Esophagus squamous epithelium (tissue), 5 donors: ENCODE measurements at places on chromosomes 4 and X.

- DNase-seq: no peak
Measured at GRCh38 chr4:149738156-149738555, 77.5 kb downstream of the IQCM start.

GRCh38 chr4:5082376-5082775 is 31.1 kb downstream of the STK32B start:
- DNase-seq: no peak

DNA sequence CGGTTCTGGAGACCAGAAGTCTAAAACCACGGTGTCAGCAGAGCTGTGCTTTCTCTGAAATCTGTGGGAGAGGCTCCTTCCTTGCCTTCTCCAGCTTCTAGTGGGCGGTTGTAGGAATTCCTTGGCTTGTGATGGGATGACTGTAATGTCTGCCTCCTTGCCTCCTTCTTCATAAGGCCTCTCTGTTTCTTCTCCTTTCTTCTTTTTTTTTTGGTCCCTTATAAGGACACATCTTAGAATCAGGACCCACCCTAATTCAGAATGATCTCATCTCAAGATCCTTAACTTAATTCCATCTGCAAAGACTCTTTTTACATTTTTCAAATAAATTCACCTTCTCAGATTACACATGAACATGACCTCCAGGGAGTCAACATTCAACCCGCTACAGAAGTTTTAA is 186.9 kb downstream of the STK32B start:
- no peak for DNase-seq

GRCh38 chr4:189785257-189785656 is 155.4 kb upstream of the FRG1 start:
- DNase-seq: no peak

- no peak for DNase-seq
Measured at GRCh38 chrX:48802905-48803200, 986 bp downstream of the HDAC6 start.

DNA sequence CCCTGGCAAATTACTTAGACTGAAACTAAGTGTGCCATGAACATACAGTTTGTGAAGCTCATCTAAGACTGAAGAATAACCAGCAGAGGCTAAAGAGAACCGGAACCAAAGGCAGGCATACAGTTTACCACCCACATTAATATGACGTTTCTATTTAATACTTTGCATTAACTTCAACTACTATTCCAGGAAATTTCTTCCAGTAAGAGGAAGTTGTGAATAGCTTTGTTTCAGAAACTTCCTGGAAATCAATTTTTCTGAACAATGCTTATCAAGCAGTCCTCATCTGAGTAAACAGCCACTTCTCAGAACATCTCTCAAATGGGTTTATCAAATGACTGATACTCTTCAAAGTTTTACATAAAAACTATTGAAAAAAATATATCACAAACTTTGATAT is 252.7 kb downstream of the OPHN1 start:
- no peak for DNase-seq

DNA sequence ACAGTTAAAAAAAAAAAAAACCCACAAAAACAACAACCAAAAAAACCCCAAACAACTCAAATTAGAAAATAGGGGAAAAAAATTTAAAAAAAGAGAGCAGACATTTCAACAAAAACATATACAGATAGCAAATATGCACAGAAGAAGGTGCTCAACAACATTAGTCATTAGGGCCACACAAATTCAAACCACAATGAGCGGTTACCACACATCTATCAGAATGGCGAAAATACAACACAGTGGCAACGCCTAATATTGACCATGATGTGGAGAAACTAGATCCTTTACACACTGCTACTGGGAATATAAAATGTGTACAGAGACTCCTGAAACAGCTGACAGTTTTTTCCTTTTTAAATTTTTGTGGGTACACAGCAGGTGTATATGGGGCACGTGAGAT is 19.4 kb downstream of the LYAR start:
- no peak for DNase-seq

- no peak for DNase-seq
Measured at GRCh38 chr4:107845681-107846080, 20.9 kb downstream of the SGMS2 start.
